Esophagus squamous epithelium (tissue), 5 donors: ENCODE measurements at places on chromosomes 7 and 10.
A peak's percentile ranks its signal among the peaks of the same experiment; 100 is the strongest.

DNA sequence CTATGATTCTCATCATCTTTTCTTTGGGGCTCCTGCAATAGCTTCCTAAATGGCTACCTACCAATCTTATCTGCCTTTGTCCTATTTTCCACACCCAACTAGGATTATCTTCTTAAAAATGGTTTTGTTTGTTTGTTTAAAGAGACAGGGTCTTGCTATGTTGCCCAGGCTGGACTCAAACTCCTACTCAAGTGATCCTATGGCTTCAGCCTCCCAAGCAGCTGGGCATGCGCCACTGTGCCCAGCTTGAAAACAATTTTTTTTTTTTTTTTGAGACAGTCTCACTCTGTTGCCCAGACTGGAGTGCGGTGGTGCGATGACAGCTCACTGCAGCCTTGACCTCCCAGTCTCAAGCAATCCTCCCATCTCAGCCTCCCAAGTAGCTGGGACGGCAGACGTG lies 14.9 kb downstream of the DNMBP start:
- no peak overlapping the region for H3K4me3 ChIP-seq
- no peaks in the 10 kb centered on the region for H3K36me3 ChIP-seq
- H3K27ac ChIP-seq, result peak overlapping the region; percentile 43
- peaks cover 52% of the 10 kb centered on the region for H3K4me1 ChIP-seq
- no peak for DNase-seq
- H3K27me3 ChIP-seq, result no peaks in the 10 kb centered on the region

DNA sequence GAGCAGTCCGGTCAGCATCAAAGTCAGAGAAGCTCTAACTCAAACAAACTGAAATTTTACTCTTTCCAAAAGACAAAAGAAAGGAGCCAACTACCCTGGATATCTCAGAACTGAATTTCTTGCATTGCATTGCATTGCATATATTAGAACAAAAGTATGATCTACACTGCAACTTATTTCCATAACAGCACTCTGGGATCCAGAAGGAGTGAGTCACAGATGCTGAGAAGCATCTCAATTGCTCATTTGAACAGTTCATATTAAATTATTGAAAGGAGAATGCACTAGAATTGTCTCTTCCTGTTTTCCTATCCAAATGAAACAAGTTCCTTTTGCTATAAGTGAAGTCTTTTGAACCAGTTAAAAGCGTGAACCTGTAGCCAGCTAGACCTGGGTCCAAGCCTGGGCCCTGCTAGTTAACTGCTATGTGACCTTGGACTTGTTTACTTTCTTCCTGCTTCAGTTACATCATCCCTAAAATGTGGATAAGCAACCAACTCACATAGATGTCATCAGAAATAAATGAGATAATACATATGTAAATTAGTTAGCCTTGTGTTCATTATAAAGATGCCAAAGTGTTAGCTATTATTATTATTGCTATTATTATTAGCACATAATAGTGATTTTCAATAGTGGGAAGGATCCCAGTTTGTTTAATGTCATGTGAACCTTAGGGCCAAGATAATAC lies 184.1 kb downstream of the CREB5 start:
- no peaks in the 10 kb centered on the region for H3K27me3 ChIP-seq
- DNase-seq, result no peak
- no peaks in the 10 kb centered on the region for H3K4me1 ChIP-seq

- H3K27me3 ChIP-seq, result no peaks in the 10 kb centered on the region
- DNase-seq, result no peak
- H3K4me1 ChIP-seq, result no peaks in the 10 kb centered on the region
- H3K4me3 ChIP-seq, result no peak overlapping the region
Observed at GRCh38 chr10:46096909-46097575, 51.0 kb upstream of the MSMB start.

DNA sequence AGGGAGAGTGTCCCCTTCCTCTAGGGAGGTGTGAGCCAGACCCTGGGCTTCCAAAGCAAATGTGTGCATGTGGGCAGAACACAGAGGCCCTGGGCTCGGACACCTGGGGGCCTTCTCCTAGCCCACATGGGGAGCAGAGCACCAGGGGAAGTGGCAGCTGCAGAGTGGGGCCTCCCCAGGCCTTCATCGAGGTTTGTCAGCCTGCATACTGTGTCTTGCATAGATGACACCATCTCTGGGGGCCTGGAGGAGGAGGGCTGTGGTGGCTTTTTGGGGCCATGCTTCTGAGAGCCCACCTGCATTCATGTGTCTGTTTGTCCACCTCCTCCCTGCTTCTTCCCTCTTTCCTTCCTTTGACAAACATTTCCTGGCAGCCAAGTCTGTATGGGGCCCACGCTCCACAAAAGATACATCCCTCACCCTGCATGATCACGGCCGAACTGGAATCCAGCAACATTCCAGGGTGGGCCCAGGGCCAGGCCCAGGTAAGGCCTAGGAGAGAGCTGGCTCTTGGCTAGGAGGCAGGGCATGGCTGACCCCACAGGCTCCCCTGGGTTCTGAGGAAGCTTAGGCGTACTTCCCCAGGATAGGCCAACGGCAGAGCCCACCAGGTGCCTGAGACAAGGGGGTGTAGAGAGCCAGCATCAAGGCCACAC lies 79.2 kb downstream of the ZMIZ1 start:
- peaks cover 36% of the 10 kb centered on the region for H3K36me3 ChIP-seq
- no peak overlapping the region for H3K4me3 ChIP-seq

- no peak for DNase-seq
- no peak overlapping the region for H3K27ac ChIP-seq
- no peaks in the 10 kb centered on the region for H3K4me1 ChIP-seq
- no peak overlapping the region for H3K4me3 ChIP-seq
- no peaks in the 10 kb centered on the region for H3K36me3 ChIP-seq
- no peaks in the 10 kb centered on the region for H3K27me3 ChIP-seq
Observed at GRCh38 chr10:90193240-90193985, 492.0 kb downstream of the KIF20B start.

DNA sequence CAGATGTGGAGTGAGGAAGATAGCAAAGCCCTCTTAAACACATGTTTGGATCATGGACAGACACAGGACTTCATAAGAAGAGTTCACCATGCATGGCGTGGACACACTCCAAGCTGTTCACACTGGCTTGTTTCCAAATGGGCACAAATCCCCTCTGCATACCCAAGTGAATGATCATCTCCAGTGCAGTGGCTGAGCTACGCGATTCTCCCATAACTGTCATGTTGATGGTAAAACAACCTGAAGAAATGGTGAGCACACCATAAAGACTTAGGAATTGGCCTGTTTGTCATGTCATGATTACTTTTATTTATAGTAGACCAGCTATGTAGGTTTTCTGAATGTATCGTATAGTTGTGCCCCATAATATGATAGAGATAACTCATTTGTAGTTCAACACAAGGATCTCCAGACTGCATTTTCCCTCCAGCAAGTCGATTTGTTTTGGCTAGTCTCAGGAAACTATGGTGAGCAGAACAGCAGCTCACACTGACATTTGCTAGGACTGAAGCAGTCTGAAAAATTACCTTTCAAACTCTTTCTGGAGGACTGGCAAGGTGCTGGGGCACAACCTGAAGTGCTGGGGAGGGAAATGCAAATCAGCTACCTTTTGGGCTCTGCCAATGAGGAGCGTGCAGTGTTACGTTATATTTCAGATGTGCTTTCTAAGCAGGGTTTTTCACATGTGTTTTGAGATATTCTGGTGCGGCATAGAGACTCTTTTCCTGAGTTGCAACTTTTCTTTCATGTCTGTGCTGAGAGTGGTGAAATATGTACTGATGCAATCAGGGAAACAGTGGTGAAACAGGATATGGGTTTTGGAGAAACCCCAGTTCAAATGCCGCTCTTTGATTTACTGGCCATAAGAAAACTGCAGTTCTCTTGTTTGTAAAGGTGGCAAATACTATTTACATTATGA lies 629.6 kb upstream of the DPP6 start:
- no peak for DNase-seq
- no peak overlapping the region for H3K4me3 ChIP-seq
- no peaks in the 10 kb centered on the region for H3K4me1 ChIP-seq
- H3K27ac ChIP-seq, result no peak overlapping the region

DNA sequence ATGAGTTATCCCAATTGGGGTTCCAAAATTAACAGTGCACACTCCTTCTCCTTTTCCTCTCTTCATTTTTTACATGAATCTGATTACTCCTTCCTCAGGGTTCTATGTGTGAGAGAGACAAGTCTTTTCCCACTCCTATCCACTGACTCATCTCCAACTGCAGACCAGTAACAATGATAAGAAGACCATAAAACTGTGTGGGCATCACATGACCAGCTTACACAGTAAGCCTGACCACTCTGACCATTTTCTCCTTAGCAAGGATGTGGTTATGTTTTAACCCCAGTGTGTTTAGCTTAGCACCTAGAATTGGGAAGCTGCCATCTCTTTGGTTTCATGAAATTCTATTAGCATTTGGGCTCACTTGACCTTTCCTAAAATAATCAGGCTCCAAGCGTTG lies 145.0 kb upstream of the CALCR start:
- H3K4me3 ChIP-seq, result no peak overlapping the region
- H3K36me3 ChIP-seq, result no peaks in the 10 kb centered on the region
- no peaks in the 10 kb centered on the region for H3K4me1 ChIP-seq
- no peaks in the 10 kb centered on the region for H3K27me3 ChIP-seq

DNA sequence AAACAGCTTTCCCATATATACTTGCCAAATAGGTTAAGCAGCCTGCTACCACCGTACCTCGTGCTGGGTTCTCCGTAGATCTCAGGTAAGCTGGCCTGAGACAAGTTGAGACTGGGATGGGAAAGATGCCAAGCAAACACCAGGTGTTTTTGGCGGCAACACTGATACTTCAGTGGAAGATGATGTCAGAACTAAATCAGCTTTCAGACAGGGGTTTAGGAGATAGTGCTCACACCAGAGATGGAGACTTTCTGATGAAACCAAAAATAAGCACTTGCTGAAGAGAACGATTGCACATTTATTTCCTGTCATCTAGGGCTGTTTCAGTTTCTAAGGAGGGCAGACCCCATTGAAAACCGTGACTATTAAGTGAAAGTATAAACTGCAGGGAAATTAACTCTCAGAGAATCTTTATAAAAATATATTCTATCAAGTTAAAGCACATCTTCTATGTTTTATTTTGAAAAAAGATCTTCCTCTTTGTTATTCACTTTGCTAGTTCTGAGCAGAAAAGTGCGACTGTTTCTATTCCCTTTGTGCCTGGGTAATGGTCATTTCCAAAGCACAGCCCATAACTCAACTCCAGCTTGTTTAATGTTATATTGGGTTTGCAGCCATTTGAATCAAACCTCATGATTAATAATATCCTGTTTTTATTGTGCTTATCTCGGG lies 149.9 kb downstream of the CPED1 start:
- DNase-seq, result no peak
- no peaks in the 10 kb centered on the region for H3K27me3 ChIP-seq
- H3K4me3 ChIP-seq, result no peak overlapping the region
- H3K36me3 ChIP-seq, result peaks cover 13% of the 10 kb centered on the region
- H3K27ac ChIP-seq, result no peak overlapping the region

DNA sequence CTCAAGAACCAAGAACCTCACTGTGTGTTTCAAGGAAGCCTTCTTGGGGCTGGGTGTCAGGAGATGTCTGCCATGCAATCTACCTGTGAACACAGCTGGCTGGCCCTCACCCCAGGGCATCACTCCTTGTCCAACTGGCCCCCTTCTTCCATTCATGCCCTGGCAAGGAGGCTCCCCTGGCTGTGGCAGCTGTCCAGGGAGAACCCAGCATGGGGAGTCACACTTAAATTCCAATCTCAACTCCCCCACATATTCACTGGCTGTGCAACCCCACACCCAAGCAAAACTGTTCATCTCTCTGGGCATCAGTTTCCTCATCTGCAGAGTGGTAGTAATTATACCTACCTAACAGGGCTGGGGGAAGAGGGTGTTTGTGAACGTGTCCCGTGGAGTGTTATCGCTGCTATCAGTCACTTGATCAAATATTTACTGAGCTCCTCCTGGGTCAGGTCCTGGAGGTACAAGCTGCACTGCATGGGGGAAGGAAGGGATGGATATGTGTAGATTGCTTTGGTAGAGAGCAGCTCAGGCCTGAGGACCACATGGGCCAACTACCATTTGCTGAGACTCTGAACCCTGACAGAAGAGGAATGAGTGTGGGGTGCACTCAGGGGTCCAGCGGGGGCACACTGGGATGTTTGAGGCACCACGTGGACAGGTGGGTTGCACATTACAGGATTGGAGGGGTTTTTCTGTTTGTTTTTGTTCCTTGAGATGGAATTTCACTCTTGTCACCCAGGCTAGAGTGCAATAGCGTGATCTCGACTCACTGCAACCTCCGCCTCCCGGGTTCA lies 2.1 kb upstream of the GPRIN2 start:
- no peak overlapping the region for H3K4me3 ChIP-seq
- no peak overlapping the region for H3K27ac ChIP-seq
- peaks cover 5% of the 10 kb centered on the region for H3K27me3 ChIP-seq
- DNase-seq, result no peak

DNA sequence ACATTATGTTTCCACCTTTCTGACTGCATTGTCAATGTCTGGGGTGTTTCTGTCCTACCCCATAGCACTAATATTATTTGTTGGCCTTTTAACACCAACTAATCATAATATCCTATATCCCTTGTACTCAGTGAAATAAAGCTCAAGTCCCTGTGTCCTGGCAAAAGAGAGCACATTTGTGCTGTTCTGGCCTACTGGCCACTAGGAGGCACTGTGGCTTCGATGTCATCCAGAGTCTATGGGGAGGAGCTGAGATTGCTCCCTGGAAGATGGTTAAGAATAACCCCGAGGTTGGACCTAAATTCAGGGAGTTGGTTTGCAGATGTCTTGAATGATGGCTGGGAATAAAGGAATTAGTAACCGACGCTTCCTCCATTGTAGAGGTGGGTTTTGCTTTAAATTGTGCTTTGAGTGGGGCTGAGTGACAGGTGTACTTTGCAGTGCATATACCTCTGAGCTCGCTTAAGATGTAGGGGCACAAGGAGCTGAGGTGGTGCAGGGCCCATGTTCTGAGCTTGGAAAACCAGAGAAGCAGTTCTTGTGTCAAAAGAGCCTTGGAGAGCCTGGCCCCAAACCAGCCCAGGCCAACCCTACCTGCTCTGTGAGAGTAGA lies 191.2 kb upstream of the PRSS1 start:
- no peak for DNase-seq
- no peaks in the 10 kb centered on the region for H3K36me3 ChIP-seq
- H3K4me1 ChIP-seq, result no peaks in the 10 kb centered on the region
- H3K4me3 ChIP-seq, result no peak overlapping the region
- no peaks in the 10 kb centered on the region for H3K27me3 ChIP-seq
- H3K27ac ChIP-seq, result no peak overlapping the region

DNA sequence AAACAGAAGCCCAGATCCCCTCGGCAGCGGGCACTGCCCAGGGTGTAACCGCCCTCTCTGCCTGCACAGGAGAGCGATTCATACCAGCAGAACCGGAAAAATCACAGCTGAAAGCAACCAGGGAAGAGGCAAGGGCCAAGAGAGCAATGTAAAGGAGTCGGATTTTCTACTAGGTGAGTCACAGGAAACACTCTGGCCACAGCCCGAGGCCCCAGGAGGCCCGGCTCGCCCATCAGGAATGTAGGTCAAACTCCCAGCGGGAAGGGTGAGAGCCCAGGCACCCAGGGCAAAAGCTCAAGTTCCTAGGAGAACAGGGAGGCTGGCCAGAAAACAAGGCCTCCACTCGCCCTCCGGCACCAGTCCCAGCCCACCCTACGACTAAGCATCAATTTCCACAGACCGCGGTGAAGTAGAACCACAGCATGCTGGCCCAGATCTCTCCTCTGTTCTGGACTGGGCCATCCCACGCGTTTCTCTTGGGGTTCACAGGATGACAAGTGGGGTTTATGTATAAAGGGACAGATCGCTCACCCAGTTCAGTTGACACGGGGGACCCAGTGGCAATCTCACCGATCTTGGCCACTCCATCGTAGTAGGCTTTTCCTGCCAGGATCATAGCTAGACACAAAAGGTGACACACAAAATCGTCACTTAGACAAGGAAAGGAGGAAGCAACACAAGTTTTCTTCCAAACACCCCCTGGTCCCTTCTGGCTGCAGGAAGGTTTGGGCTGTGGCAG lies 46.2 kb downstream of the BAIAP2L1 start:
- H3K4me3 ChIP-seq, result no peak overlapping the region
- H3K27ac ChIP-seq, result peak overlapping the region; percentile 77
- no peak for DNase-seq
- no peaks in the 10 kb centered on the region for H3K36me3 ChIP-seq
- H3K27me3 ChIP-seq, result no peaks in the 10 kb centered on the region
